CD4-positive, alpha-beta T cell treated with Interleukin-15 for 4 hours (primary cell): ENCODE measurements at places on chromosomes 1 and 21.
A peak's percentile ranks its signal among the peaks of the same experiment; 100 is the strongest.

GRCh38 chr1:110214454-110215404 is 4.6 kb downstream of the KCNC4 start:
- no peak for DNase-seq

- no peak for DNase-seq
Measured at GRCh38 chr1:217586586-217586985, 44.3 kb downstream of the GPATCH2 start.

DNA sequence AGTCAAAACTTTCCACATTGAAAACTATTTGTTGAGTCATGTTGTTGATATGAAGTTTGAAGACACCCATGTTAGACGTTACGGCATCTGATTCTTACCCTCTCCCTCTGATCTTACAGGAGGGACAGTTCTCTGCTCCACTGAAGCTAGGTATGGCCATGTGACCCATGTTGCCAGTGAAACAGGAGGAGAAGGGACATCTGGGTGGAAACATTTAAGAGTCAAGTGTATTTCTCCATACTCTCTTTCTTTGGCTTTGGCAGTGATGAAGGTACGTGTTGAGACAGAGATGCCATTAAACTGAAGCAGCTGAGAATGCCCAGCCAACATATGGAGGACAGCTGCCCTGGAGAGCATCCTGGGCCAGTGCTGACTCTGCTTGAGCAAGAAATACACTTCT is 198.4 kb upstream of the PTGFR start:
- no peak for DNase-seq

DNA sequence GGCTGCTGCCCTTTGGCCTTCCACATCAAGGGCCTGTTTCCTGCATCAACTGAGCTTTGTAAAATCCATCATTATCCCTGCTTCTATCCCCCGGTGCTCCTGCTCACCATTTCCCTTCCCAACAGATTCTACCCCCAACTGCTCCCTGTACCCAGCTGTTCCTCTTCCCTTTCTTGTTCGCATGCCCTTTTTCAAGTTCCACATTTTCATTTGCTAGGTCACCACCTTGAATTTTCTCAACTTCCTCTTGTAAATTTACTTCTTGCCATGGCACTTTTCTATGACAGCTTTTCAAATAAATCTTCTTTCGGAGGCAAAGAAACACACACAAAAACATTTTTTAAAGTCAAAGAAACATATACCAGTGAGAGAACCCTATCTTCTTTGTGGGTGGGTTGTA is 330.5 kb upstream of the ADGRL2 start:
- no peak for DNase-seq

- DNase-seq = no peak
Measured at GRCh38 chr1:22417466-22417865, 34.2 kb upstream of the ZBTB40 start.

DNA sequence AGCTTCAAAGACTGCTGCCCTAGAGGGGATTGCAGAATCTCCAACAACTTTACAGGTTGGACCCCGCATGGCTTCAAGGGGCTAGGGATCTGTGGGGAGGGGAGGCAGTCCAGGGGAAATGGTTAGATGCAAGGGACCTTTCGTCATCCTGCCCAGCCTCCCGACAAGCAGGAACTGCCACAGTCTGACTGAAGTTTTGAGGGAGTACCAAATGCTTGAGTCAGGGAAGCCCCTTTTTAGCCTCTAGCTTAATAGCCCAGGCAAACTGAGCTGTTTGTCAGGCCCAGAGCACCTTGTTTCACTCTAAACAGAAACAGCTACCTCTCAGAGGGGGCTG is 1.1 kb downstream of the TOR3A start:
- peak; percentile 19 for DNase-seq

- DNase-seq = no peak
Measured at GRCh38 chr1:38892976-38893375, 11.6 kb upstream of the GJA9 start.

DNA sequence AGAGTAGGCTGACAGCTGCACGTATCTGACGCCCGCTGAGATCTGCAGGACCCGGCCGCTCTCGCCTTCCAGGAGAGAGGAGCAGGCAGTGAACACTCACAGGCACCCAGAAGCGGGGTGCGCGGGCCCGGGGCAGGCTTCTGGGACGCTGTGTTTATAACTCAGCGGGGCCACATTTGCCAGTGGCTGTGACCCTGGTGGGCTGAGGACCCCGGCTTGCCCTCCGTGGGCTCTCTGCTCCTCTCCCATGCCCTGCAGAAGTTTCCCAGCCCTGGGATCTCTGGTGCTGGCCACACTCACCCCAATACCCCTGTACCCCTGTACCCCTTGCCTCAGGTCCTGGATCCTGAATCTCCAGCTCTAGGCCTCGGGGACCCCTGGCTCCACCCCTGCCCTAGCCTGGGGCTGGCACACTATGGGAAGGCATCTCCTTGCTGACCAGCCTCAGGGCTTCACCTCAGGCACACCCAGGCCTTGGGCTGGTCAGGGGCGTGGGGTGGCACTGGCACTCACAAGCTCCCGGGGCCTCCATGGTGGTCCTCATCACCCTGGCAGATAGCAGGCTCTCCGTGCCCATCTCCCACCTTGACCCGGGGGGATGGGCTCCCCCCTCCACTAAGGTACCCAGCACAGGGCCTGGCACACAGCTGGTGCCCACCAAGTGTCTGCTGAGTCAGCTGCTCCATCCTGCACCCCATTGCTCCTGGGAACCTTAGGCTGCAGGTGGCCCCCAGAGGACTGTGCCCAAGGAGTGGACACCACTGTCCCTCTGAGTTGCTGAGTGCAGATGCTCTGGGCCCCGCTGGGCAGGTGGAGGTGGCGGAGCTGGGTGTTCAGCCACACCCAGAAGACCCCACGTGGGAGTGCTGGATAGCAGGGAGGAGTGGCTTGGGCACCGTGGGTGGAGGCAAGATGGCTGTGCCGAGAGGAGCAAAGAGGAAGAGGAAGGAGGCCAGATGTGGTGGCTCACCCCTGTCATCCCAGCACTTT is 32.4 kb downstream of the MORN1 start:
- DNase-seq = no peak

DNA sequence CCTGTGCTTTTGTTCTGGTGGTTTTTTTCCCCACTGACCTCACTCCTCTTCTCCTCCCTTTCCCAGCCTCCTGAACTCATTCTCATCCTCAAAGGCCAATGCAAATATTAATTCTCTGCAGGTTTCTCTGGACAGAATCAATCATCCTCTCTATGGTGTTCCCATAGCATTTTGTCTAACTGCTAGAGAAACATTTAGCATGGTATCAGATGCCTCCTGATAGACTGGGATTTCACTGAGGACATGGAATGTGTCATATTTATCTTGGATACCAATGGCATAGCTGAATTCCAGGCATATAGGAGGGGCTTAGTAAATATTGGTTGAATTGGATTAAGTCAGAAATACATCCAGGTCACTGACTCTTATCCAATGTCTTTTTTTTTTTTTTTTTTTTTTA is 46.1 kb upstream of the SRP9 start:
- DNase-seq = no peak

DNA sequence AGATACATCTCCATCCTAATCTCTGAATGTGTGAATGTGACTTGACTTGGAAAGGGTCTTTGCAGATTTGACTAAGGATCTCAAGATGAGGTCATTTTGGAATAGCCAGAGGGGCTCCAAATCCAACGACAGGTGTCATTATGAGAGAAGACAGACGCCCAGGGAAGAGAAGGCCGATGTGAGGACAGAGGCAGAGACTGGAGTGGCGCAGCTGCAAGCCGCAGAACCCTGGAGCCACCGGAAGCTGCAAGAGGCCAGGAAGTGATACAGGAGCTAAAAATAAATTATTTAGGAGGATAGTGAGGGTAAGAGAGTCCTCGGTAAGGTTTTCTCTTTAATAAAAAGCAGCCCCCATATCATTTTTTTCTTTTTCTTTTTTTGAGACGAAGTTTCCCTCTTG is 9.7 kb upstream of the AADACL4 start:
- DNase-seq = no peak

DNA sequence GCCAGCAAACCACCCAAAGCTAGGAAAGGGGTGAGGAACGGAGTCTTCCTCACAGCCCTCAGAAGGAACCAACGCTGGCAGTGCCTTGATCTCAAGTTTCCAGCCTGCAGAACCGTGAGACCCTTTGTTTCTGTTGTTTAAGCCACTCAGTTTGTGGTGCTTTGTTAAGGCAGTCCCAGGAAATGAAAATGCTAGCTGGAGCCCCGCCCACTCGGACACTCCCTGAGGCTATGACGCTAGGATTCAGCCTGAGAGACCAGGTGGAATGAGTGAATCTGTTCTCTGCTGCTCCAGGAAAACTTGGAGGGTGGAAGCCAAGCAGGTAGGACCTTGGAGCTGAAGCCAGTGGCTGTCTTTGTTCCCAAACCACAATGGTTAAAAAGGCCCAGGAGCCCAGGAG is 196.5 kb upstream of the POU3F1 start:
- no peak for DNase-seq

DNA sequence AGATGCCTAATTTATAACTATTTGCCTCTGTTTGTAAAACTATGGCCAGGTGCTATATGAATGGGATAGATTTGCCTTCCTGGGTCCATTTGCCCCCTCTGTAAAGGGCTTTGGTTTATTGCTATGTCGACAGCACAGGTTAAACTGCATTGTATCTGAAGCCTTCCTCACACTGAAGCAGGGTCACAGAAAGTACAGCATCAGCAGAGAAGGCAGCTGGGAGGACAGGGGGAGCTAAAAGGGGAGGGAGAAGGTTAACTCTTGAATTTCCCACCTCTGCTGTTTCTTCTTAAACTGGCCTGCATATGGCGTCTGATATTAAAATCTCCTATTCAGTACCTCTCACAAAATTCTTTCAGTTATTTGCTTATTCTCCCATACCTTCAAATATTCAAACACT is 297.4 kb downstream of the TM2D1 start:
- no peak for DNase-seq

GRCh38 chr1:204835737-204836136 is 34.9 kb upstream of the NFASC start:
- no peak for DNase-seq

GRCh38 chr1:23719162-23719820 is 24.0 kb upstream of the ELOA start:
- no peak for DNase-seq

GRCh38 chr1:212413902-212414327 is 771 bp downstream of the PACC1 start:
- no peak for DNase-seq

DNA sequence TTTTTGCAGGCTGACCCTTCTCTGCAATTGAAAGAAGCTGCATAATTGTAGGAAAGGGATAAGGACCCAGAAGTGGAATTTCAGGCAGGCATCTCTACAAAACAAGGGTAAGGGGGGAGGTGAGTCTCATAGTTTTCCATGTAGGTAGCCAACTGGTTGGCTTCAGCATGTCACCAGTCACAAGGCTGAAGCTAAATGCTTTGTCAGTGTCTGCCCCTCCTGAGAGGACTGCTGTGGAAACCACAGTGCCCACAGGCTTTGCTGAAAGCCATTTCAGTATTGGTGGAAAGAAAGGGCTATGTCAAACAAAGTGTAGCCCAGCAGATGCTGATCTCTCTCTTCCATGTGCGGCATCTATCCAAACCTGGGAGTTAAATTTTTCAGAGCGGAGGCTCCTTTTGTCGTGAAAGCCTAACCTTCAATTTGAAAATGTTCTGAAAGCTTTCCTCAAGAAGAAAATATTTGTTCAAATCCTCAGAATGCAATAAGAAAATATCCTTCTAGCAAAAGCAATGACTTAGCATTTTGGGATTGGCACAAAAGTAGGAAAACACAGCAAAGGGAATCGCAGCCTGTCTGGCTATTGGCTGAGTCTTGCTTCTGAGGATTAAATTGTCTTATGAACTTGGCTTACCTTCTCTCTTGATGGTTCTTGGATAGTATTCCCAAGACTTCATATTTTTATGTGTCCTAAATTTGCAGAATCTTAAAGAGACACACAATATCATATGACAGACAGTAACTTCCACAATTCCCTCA is 591.7 kb downstream of the PLPP3 start:
- DNase-seq = no peak

- DNase-seq = no peak
Measured at GRCh38 chr1:33030575-33030974, 6.1 kb downstream of the AK2 start.

GRCh38 chr1:216771922-216772321 is 48.7 kb upstream of the ESRRG start:
- DNase-seq = no peak

DNA sequence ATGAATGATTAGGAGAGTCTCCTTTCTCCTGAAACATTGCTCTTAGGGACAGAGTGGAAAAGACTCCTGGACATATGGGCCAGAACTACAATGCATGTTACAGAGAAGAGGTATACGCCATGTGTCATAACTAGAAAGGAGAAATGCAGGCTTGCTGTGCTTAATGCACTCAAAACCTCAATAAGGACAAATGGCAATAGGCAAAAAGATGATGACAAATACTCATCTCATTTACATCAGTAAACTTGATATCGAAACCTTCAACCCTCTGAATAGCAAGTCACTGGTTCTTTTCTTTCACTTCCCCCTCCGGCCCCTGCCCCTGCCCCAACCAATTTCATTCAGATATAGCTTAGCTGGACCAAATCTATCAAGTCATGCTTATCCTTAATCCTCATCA is 1.9 kb upstream of the GPR88 start:
- DNase-seq = no peak

DNA sequence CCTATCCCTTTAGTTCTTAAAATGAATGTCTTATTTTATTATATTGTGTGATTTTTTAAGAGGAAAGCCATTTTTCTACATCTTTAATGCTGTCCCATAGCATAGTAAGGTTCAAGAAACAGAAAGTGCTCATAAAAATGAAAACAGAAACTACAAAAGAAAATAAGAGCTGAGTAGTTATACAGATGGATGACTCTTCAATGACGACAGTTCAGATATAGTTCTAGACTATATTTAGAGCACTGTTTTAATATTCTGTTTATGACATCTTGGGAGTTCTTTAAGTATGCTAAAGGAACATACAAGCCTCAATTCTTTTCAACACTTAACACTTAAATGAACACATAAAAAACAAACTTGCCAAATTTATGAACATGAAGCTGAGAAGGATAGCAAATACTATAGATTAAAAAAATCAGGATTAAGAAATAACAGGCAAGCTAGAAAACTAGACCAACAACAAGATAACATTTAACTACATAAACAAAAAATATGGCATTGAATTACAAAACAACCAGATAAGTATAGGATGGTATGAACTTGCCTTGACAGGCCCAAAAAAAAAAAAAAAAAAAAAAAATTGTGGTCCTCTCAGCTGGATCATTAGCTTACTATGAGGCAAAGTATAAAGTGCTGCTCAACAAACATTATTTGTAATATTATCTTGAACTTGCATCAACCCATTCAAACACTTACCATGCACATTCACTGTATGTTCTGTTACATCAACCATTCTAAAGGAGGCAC is 87.9 kb downstream of the ZZZ3 start:
- DNase-seq = no peak

- no peak for DNase-seq
Measured at GRCh38 chr1:204831186-204831585, 39.5 kb upstream of the NFASC start.

- DNase-seq = no peak
Measured at GRCh38 chr1:171803045-171803444, 21.6 kb downstream of the METTL13 start.

DNA sequence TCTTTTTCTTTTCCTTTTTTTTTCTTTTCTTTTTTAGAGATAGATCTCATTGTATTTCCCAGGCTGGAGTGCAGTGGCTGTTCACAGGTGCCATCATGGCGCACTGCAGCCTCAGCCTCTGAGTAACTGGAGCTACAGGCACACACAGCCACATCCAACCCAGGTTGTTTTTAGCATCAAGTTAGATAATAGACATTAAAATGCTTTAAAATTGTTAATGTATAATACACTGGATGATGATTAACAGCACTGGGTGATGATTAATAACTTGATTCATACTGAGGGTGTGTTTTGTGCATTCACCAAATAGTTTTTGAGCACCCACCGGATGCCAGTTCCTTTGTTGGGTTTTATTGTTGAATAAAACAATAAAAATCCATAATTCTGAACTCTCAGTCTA is 75.2 kb downstream of the BEND5 start:
- DNase-seq = no peak
